Inflammatory macrophage treated with lipopolysaccharide for 4 hours (primary cell): ENCODE measurements at places on chromosomes 6 and 20.
A peak's percentile ranks its signal among the peaks of the same experiment; 100 is the strongest.

GRCh38 chr6:15303162-15303919 lies 57.5 kb downstream of the JARID2 start:
- no peak for DNase-seq

DNA sequence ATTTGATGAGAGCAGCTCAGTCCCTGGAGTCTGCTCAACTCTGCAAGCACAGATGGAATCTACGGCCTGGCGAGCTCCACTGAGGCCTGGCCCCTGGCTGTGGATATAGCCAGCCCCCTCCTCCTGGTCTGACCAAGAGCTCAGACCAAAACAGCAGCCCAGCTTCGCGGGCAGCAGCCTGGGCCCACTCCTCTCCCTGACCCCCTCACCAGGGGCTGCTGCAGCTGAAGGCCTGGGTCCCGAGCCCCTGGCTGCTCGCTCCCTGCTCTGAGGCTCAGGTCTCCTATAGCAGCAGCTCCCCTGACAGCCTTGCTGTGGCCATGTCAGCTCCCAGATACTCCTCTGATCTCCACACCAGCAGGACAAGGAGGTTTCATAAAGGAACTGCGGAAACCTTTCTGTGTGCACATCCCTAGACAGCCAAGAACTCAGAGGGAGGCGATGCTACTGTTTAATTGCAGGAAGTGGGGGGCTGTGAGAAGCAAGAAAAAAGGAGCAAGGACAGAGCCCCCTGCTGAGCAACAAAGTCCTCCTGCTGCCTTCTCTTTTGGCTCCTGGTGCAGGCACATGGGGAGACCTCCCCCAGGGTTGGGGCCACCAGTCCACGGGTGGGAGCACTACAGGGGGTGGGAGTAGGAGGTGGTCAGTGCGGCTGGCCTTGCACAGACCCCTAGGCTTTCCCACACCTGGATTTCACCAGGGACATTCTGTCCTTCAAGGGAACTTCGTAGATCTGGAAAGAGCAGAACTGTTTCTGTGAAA lies 38.7 kb upstream of the CST5 start:
- DNase-seq = no peak

DNA sequence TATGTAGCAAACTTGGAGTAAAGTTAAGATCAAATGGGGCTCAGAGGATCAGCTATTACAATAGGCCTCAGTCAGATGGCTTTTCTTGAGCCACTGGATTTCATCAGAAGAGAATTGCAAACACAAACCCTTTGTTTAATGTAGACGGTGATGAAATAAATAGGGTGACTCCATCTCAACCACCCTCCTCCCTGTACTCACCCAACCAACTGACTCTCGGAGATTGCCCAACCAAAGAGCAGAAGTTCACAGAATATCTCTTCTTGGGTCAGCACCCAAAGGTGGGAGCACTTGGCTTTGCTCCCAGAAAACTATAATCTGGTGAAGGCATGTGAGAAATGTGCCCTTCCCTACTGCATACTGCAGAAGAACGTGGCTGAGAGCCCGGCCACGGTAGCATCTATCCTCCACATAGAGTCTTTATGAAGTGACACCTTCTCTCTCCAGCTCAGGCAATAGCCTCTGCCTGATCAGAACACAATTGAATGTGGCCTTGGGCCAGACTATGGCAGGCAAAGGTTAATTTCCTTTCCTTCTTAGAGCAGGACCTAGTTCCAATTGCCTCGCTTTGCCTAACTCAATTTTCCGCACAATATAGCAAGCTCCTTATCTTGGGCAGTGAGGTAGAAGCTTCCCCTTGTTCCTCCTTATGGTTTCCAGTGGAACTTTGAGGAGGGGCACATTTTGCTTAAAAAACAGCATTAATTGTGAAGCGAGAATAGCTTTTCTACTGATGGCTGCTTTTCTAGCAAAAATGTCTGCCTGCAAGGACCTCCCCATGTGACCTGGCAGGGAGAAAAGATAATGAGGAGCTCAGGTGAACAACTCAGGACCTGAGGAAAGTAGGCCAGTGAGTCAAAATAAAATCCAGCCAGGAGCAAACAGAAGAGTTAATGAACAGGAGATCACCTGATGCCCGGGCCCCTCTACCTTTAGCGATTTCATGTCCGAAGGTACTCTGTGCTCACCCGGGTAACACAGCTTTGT lies 79.4 kb downstream of the GFOD1 start:
- DNase-seq = peak; percentile 98

- no peak for DNase-seq
Observed at GRCh38 chr6:69771158-69771906, 25.5 kb downstream of the LMBRD1 start.

- no peak for DNase-seq
Observed at GRCh38 chr6:108799354-108799717, 48.9 kb upstream of the ARMC2 start.

GRCh38 chr6:112695001-112695400 lies 347.9 kb downstream of the RFPL4B start:
- DNase-seq = no peak

GRCh38 chr6:15761045-15761502 lies 98.2 kb upstream of the DTNBP1 start:
- DNase-seq = no peak

GRCh38 chr6:130748041-130748440 lies 79.2 kb upstream of the SMLR1 start:
- DNase-seq = no peak

DNA sequence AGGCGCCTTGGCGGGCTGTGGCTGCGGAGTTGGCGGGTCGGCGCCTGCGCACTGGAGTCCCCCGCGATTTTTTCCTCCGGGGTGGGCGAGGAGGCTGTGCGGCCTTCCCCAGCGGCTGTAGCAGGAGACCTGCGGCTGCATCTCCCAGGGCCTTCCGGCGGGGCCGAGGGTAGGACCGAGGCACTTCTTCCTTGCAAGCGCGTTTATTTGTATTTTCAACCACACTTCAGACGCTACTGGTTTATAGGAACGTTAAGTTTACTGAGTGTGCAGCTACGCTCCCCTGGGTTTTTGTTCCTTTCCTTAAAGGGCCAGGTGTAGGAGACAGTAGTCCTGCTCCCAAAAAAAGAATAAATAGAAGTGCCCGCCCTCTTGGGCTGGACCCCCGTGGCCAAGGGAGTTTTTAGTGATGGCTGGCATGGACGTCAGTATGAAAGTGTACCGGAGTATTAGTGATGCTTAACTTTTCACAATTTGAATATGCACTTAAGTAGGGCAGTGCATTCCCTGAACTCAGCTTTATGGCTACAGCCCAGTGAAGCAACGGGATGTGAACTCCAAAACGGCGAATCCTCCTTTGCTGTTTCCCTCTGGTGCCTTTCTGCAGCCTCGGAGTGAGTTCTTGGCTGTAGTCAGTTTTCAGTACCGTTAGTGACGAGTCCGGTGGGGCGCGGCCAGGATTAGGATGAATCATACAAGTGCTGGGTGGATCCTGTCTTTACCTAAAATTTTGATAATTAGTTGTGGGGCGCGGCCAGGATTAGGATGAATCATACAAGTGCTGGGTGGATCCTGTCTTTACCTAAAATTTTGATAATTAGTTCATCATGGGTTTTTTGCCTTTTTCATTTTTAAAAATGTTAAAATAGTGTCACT lies 1.0 kb upstream of the FBXO5 start:
- peak; percentile 93 for DNase-seq

GRCh38 chr6:126063512-126064146 lies 77.3 kb downstream of the TRMT11 start:
- DNase-seq = no peak

GRCh38 chr6:163554663-163555062 lies 140.1 kb downstream of the QKI start:
- peak; percentile 66 for DNase-seq

DNA sequence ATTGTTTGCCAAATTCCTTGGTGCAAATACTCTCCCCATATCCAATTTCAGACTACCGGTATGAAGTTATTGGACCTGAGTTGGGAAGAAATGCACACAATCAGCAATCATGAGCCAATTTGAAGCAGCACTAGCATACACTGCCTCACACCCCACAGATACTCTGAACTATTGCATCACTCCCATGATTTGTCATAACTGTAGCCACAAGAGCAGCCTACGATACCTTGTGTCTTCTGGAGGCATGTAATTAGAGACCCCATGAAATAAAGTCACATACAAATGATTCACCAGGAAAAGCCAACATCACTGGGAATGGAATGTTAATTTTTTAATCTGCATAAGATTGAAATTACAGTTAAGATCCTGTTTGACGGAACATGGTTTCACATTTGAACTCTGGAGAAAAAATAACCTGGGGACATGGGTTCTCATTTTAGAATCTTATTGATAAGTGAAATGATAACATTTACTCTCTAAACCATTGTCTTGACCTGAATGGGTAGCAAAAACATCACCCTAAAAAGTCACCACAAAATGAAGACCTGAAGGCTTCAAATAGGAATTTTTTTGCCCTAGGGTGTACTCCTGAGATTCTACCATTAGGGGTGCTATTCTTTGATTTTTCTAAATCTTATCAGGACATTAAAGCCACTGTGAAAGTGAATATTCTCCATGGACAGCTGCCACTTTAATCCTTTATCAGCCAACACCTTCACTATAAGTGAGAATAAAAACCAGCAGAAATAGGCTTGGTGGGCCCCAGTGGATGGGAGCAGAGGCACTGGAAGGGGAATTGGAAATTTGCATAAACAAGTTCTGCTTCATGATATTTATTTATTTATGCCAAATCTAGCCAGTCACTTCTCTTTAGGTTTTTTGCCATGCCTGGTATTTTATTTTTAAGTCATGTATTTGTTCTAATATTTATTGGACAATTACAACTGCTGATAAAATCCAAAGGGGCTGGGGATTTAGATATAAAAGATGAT lies 34.5 kb upstream of the HBS1L start:
- peak; percentile 83 for DNase-seq

DNA sequence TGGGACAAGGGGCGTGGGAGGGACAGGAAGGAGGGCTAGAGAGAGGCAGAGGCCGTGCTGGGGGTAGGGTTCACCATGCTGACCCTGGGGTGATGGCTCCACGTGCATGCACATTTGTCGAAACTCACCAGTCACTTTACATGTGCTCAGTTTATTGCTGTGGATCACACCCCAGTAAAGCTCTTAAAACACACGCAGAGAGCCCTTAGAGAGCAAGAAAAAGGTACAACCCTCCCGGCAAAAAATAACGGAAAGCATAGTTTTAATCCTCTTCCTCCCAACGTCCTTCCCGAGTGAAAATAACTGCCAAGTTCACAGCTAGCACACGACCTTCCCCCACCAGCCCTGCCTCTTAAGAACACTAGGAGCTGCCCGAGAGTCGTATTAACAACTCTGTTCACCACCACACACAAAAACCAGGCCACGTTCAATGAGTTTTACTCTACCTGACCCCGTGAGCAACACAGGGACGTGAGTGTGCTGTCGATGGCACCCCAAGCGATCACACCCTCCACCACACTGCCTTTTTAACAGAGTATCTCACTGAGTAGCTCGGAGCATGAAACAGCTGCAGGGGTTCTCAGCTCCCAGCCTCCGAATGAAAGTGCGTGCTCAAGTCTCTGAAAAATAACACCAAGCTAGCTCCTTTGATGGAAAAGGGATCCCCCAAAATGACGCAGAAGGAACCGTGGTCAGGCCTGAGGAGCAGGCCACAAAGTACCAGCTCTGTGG lies 39.7 kb downstream of the TAF4 start:
- peak; percentile 7 for DNase-seq

DNA sequence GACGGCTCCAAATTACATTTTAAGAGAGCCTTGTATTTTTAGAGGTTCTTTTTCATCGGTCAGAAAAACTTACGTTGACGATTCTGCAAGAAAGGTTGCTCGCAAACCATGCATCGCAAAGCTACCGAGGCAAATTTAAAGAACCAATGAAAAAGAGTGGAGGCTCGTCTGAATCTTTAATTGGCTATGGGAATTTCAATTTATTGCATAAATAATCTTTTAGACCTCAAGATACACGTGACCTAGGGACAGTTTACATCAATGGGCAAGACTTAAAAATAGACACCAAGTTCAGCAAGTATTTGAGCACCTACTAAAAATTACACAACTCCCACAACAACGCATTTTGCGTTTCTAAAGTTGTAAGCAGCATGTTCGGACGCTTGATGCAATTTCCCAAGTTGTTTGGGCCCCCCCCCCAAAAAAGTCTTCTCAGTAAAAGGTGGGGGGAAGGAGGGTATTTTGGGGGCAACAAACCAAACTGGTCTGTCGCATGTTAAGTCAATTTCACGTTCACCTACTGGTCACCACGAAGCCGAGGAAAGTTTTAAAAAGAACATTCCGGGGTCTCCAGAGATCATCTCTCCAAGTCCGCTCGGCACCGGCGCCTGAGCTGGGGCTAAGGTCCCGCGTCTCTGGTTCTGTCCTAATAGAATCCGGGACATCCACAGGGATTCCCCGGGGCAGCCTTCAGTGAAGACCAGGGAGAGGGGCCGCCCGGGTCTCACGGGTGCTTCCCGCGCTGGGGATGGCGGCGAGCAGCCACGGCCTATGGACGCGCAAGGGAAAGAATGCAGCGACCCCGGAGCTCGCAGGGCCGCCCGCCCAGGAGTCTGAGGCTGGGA lies 851 bp downstream of the SNX5 start:
- peak; percentile 59 for DNase-seq

- peak; percentile 87 for DNase-seq
Observed at GRCh38 chr6:154683756-154684523, 49.3 kb upstream of the SCAF8 start.

- DNase-seq = no peak
Observed at GRCh38 chr20:59149678-59150504, 13.7 kb upstream of the ZNF831 start.

DNA sequence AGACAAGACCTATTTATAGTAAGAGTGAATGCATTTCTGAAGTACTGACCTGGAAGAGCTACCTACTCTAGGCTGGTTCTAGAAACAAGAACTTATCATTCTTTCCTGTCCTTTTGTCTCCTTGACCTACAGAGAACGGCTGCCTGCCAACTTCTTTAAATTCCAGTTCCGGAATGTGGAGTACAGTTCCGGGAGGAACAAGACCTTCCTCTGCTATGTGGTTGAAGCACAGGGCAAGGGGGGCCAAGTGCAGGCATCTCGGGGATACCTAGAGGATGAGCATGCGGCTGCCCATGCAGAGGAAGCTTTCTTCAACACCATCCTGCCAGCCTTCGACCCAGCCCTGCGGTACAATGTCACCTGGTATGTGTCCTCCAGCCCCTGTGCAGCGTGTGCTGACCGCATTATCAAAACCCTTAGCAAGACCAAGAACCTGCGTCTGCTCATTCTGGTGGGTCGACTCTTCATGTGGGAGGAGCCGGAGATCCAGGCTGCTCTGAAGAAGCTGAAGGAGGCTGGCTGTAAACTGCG lies 8.3 kb downstream of the APOBEC2 start:
- no peak for DNase-seq

DNA sequence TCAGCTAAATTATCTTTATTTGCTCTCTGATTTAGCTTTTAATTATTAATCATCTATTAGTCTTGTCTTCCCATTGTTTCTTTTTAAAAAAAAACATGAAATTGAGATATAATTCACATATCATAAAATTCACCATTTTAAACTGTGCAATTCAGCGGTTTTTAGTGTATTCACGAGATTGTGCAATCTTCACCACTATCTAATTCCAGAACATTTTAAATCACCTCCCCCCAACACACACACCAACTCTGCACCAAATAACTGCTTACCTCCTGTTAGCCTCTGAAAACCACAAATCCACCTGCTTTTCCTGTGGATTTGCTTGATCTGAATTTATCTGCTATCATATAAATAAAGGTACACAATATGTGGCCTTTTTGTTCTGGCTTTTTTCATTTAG lies 8.8 kb upstream of the ABRACL start:
- no peak for DNase-seq
